Right ventricle myocardium superior (tissue), 1 donor: ENCODE measurements at places on chromosomes 4 and X.

GRCh38 chr4:181960384-181960783 lies 282.8 kb upstream of the TENM3 start:
- DNase-seq, result no peak

DNA sequence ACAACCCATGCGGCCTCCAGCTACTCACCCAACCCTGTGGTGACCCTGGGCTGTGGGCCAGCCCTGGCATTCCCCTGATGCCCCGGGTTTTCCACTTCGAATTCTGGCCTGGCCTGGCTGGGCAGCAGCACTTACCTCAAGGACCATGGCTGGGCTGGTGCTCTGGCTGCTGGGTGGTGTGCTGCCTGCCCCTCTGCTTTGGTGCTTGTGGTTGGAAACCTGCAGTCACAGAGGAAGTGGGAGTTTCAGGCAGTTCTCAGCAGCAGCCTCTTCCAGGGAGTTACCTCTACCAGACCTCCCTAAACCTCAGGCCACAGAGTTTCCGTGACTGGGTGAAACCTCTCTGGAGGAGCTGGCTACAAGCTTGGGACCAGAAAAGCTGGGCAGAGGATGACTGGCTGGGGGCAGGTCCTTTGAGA lies at the start of gene CXCR3:
CXCR3 (minus strand) TSS at position 209 of the 419 bp plus-strand sequence; CDS start at position 147, 62 bp downstream.
- DNase-seq, result peak; percentile 49

DNA sequence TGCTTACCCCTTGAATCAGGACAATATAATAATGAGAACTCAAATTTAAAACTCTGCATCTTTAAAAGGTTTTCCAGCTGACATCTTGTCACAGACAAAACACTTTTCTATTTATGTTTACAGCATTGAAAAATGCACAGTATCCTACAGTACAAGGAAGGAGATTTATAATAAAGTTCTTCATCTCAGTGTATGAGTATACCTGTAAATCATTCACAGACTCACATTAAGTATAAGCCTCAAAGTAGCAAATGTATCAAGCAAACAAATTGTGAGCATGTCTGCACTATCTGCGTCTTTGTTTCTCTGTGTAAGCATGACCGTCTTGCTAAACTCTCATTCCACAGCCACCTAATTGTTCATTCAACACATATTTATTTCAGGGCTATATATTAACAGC lies 52.8 kb downstream of the PPP1R2C start:
- no peak for DNase-seq

GRCh38 chr4:79178760-79179159 lies 147.1 kb downstream of the NAA11 start:
- no peak for DNase-seq

DNA sequence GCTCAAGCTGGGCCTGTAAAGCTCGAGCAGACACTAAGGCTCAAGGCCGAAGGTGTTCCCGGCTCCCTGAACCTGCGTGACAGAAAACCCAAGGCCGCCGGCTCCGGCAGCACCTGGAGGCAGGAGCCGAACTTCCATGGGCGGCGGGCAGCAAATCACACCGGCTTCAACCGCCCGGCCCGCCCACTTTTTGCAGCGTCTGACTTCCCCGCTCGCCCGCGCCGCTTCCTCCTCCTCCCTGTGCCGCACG lies 940 bp upstream of the NSD2 start:
- peak; percentile 92 for DNase-seq

GRCh38 chr4:141246243-141246642 lies 25.5 kb downstream of the ZNF330 start:
- DNase-seq, result no peak

GRCh38 chr4:130335417-130336194 lies 1239.7 kb downstream of the C4orf33 start:
- no peak for DNase-seq

DNA sequence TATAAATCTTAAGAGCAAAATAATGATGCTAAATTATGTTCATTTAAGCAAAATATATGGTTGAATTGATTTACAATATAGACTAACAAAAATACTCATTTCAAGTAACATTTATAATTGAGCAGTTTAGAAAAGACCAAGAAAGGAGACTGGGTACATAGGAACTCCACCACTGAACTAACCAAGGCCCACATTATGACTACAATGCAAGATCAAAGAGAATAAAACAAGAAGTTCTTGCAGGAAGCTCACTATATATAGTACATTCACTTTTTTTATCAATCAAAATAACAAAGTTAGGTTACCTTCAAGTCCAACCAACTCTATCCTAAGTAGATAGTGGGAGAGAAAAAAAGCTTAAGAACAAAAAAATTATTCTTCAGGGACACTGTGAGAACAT lies 8.0 kb downstream of the CHIC2 start:
- no peak for DNase-seq
